Activated CD8-positive, alpha-beta T cell treated with anti-CD3 and anti-CD28 coated beads for 36 hours (primary cell): ENCODE measurements at places on chromosomes 12 and 14.

DNA sequence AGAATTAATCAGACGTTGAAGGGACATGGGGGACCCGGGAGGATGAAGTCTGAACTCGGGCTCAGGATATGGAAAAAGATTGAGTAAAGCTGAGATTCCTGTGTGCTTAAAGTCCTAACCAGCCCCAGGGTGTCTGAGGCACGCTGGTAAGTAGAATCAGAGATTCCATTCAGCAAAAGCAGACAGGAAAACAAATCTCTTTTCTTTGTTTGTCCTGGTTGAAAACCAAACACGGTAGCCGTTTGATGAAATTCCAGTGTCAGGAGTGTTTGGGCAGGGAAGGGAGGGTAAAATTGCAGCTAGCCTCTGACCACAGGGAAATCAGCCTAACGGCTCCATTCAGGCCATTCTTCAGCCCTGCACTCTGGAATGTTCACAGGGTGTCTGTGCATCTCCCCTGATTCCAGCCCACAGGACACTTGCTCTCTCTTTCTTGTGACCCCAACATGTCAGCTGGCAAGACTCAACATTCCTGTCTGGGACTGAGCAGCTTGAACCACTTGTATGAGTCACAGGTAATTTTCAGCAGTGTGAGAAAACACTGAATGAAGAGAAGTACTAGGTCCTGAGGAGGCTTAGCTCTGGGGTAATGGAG is 31.0 kb downstream of the NINJ2 start:
- DNase-seq, result no peak

- no peak for DNase-seq
Observed at GRCh38 chr14:71471634-71472355, 460.4 kb upstream of the RGS6 start.

GRCh38 chr12:103758310-103759089 is 82.5 kb downstream of the NT5DC3 start:
- no peak for DNase-seq

DNA sequence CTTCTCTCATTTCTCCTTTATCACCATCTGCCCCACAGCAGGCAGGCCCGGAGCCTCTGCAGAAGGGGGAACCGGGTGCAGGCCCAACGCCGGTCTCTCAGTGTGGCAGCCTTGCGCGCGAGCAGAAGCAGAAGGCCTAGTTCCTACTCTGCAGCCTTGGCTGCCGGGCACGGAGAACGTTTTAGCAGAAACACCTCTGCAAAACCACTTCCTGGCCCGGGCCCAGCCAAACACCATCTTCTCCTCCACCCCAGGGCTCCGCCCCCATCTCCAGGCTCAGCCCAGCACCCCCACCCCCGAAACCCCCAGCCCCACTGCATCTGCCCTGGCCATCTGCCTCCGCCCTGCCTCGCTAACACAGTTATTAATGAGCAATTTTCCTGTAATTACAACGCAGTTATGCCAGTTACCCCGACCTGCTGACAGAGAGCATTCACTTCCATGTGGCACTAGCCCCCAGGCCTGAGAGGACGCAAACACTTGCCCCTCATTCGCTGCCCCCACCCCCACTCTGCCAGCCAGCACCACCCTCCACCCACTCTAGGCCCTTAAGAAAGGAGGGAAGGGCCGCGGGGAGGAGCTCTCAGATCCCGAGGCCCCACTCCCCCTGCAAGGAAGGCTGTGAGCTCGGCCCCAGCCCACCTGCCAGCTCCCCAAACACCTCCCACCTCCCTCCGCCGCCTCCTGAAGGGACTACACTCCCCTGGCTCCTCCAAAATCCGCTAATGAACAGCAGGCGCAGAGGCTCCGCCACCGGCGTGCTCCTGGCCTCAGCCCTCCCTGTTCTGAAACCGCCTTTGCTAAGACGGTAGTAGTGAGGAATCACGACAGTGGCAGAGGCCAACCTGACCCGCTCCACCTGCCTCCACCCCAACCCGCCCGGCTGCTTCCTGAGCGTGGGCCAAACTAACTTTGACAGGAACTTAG is 44.7 kb upstream of the FBRSL1 start:
- DNase-seq, result peak; percentile 93

DNA sequence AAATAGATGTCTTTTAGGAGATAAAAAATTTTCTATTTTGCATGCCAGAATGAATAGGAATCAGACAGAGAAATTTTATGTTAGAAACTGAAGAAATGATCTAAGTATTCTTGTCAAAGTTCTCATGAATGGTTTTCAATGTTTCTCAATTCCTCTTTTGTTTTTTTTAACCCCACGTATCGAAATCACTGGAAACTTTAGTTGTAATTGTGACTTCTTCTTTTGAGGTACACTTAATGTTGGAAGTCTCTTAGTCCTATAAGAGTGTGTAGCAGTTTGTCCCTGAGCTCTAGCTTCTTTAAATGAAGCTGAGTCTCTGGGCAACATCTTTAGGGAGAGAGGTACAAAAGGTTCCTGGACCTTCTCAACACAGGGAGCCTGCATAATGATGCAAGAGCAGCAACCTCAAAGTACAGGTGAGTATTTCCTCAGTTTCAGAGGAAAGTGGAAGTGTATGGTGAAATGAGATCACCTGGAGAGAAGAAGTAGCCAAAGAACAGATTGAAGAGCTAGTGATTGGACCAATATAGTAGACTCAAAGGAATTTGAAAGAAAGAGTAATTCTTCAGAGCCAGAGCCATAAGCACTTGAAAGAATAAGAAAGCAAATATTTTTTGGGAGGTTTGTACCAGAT is at the start of gene CLEC6A:
Gene CLEC6A (plus strand): TSS at position 236 of the 634 bp plus-strand sequence. CDS start 150 bp downstream, at position 386.
- DNase-seq, result no peak

- peak; percentile 39 for DNase-seq
Observed at GRCh38 chr14:64971943-64972791, at the start of gene RAB15. Gene RAB15, minus strand, starts transcription at chr14:64972336. Its CDS starts 260 bp downstream, at chr14:64972076.

DNA sequence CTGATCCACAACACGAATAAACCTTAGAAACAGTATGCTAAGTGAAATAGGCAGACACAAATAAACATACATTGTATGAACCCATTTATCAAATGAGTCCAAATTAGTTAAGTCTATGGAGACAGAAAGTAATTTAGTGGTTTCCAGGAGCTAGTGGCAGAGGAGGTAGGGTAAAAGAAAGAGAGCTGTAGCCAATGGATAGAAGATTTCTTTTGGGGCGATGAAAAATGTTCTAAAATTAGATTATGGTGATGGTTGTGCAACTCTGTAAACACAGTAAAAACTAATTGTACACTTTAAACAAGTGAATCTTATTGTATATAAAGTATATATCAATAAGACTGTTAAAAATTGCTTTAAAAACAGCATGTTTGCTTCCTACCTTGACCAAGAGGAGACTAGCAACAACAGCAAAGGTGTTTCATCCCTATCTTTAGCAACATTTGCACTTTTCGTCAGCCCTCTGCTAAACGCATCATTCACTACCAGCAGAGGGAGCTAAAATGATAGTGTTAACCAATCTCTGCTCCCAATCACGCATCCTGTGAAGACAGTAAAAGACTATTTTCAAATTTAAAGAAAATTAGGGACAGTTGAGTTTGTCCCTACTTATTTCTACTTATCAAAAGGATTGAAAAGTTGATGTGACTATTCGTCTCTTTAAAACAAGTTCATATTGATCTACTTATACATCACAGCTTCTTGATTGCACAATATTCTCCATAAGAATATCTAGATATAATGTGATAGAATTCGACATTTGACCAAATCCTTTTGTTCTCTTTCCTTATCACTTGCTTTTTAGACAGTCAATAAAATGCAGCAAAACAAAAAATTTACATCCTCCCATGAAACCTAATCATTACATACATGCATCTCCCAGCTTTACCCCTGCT is 24.0 kb upstream of the LGR5 start:
- DNase-seq, result peak; percentile 27

DNA sequence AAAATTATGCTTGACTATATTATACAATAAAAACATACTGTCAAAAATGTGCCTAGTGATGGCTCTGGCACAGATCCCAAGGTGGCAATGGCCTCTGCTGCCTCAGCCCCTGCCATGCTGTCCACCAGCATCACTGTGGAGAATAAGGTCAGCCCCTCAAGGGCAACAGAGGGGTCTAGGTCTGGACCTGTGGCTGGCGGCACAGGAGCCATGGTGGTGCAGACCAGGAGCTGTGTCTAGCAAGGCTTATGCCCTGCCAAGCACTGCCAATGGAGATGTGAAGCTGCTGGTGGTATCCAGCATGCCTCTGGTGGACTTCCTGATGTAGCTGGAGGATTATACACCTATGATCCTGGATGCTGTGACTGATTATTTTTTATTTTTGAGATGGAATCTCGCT is 125.9 kb downstream of the DENND5B start:
- no peak for DNase-seq

DNA sequence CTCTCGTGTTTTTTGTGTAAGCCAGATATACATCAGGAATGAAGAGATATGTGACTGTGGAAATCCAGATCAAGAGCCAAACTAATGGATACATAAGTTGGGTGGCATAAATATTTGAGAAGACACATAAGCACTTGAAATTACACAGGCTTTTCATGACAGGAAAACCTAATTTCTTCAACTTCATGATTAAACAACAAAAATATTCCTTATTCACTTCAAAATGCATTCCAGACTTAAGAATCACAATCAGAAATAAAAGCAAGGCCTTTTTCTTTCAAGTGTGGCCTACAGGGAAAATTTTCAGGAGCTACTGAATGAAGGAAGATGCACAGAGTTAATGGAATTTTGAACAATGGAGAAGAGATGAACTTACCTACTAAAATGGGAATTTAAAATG is 515.6 kb downstream of the FOXG1 start:
- no peak for DNase-seq

- peak; percentile 33 for DNase-seq
Observed at GRCh38 chr14:63647696-63648410, 6.2 kb upstream of the WDR89 start.

- DNase-seq, result no peak
Observed at GRCh38 chr14:70045310-70045709, 143.4 kb downstream of the SLC8A3 start.

DNA sequence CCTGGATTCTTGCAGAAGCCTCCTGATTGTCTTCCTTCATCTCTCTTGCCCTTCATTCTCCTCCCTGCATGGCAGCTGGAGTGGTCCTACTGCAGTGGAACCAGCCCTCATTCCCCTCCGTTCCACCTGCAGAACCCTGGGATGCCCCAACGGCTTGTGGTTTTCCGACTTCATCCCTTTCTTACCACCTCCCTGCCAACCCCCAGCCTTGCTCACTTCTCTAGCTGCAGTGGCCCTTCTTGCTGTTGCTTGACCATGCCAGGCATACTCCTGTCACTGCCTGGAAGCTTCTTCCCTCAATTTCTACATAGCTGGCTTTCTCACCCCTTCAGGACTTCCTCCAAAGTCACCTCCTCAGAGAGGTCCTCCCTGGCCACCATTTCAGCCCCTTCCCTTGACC is 123.3 kb downstream of the BEGAIN start:
- DNase-seq, result no peak

- DNase-seq, result no peak
Observed at GRCh38 chr12:71041476-71041875, 116.3 kb downstream of the TSPAN8 start.

- DNase-seq, result no peak
Observed at GRCh38 chr12:38669081-38669480, 236.3 kb downstream of the CPNE8 start.

- DNase-seq, result no peak
Observed at GRCh38 chr12:105882404-105882803, 256.4 kb downstream of the NUAK1 start.

DNA sequence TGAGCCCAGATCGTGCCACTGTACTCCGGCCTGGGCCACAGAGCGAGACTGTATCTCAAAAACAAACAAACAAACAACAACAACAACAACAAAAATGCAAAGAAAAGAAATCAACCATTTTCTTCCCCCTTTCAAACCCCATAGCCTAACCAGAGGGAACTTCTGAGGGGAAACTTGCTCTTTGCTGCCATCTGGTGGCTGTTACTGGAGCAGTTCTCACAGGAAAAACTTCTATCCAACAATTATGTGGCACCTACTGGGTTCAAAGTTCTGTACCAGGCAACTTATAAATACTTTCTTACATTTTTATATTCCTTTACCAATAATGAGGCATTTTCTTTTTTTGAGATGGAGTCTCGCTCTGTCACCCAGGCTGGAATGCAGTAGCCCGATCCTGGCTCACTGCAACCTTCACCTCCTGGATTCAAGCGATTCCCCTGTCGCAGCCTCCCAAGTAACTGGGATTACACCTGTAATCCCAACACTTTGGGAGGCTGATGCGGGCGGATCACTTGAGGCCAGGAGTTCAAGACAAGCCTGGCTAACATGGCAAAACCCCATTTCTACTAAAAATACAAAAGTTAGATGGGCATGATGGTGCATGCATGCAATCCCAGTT is 50.9 kb upstream of the BICDL1 start:
- DNase-seq, result peak; percentile 80

- DNase-seq, result no peak
Observed at GRCh38 chr12:110680032-110680431, 8.9 kb downstream of the HVCN1 start.

- DNase-seq, result no peak
Observed at GRCh38 chr12:45852508-45852907, 123.0 kb downstream of the ARID2 start.

DNA sequence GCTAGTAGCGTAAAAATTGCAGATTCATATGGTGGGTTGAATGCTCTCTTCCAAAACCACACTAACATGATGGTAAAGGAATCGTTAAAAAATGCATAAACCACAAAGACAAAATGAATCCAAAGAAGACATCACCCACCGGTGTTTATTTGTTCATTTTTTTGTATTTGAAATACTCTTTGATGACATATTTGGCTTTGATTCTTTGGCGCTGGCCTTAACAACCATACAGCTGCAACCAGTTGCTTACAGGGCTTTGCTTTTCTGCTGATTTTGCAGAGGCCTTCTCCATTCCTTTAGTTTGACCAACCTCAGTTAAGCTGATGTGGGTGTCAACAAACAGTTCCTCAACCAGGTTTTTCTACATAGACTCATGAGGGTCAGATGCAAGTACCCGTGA is 103.5 kb downstream of the CACNA1C start:
- no peak for DNase-seq

GRCh38 chr14:23539248-23540140 is 12.1 kb downstream of the ZFHX2 start:
- peak; percentile 31 for DNase-seq

DNA sequence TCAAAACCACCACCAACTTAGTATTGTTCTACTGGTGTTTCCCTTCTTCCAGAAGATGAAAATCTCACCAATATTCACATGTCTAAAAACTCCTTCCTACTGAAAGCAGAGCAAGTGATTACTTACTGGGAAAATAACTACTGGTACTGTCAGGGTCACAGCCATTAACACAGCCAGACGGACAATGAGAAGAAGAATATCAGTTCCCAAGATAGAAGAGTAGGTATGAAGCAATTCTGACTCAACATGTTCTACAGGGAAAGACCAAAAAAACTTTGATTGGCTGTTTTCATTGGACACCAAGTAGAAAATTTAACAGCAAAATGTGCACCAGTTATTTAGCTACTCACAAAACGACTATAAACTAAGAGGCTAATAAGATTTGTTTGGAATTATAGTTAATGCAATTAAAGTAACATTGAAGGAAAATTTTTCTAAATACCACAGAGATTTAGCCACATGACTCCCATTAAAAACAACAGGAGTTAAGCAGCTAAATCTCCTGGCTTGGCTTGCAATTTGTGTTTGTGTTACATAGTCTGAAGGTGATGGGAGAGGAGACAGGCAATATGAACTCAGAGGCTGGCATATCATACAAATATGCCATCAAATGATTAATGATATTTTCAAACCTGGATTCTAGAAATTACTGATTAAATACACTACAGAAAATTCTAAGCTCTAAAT is 9.5 kb downstream of the SLC38A2 start:
- DNase-seq, result no peak

- no peak for DNase-seq
Observed at GRCh38 chr14:68229423-68230100, 410.0 kb downstream of the RAD51B start.

- no peak for DNase-seq
Observed at GRCh38 chr12:32024884-32025592, 65.8 kb downstream of the RESF1 start.

GRCh38 chr14:75654127-75654732 is 6.4 kb downstream of the ERG28 start:
- DNase-seq, result peak; percentile 89
